Thoracic aorta (tissue), 2 donors: ENCODE measurements at places on chromosomes 16 and 17. TPM values are rescaled to one million over a fixed set of nuclear protein-coding genes. Genes with fewer than 3 reads are reported as not detected.
A peak's percentile ranks its signal among the peaks of the same experiment; 100 is the strongest.

TPPP3 gene
- total RNA-seq = 34.9 TPM

CEP295NL gene
- 6.8 TPM for total RNA-seq

PHKB gene
- total RNA-seq = 75.7 TPM

RAI1 gene
- 21.0 TPM for total RNA-seq

MYH8 gene
- not detected for total RNA-seq

ATAD5 gene
- 0.81 TPM for total RNA-seq

WDR81 gene
- total RNA-seq = 41.8 TPM

PRKCB gene
- 3.4 TPM for total RNA-seq

CCL17 gene
- not detected for total RNA-seq

CYB5B gene
- 12.0 TPM for total RNA-seq

ADAD2 gene
- total RNA-seq = not detected

TOX3 gene
- total RNA-seq = not detected

DNA sequence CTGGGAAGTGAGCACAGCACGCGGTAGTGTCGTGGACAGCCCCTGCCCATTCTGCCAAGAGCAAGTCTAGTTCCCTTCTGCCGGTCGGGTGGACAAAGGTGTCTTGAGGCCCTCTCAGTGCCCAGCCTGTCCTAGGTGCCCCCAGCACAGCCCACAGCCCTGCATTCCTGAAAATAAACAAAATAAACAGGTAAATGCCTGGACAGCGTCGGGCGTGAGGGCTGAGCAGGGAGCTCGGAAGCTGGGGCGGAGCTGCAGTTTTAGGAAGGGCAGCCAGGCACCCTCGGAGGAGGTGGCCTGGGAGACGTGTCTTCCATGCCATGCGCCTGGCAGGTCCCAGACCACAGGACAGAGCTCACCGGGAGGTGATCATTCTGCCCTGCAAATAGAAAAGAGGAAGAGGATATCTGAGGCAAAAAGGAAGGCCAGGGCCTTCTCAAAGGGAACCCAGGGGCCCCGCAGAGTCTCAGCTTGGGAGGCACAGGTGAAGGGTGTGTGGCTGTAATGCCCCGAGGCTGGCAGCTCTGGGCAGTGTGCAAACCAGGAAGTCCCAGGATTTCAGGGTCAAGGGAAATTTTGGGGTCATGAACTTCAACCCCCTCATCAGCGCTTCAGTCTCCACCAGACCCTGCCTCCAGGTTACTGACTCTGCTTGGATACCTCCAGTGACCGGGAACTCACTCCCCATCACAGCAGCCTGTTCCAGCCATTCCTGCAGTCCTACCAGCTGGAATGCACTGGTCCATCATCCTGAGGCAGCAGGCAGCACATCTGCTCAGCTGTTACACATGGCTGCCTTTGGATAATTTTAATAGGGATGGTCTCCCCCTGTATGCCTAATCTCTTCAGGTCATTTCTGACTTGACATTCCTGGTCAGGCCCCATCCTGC lies 1.7 kb downstream of the ZNF469 start:
- DNase-seq = no peak

- DNase-seq = no peak
These were observed 45.2 kb downstream of the RNF112 start for GRCh38 chr17:19456016-19456927.

- no peak for DNase-seq
These were observed 366.2 kb upstream of the MON1B start for GRCh38 chr16:76824791-76825190.

- DNase-seq = no peak
These were observed 17.7 kb downstream of the NCBP3 start for GRCh38 chr17:3828151-3828851.

- DNase-seq = no peak
These were observed 3.6 kb downstream of the ARL6IP1 start for GRCh38 chr16:18797746-18798145.

GRCh38 chr17:77528516-77529327 lies 388.0 kb downstream of the SEC14L1 start:
- DNase-seq = no peak

GRCh38 chr17:63984236-63984635 lies 11.5 kb upstream of the SCN4A start:
- no peak for DNase-seq

- DNase-seq = no peak
These were observed 618 bp downstream of the CCDC78 start for GRCh38 chr16:725463-726187.

DNA sequence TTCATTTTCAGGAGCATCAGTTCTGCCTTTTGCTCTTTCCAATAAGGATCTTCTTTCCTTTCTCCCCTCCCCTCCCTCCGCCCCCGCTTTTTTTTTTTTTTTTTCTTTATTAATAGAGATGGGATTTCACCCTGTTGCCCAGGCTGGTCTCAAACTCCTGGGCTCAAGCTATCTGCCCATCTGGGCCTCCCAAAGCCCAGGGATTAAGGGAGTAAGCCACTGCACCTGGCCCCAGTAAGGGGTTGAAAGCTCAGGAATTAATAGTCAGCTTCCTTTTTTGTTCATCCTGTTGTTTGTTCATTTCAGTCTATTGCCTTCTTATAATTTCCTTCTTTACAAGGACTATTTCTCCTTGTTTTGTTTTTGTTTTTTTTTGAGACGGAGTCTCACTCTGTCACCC lies 7.9 kb upstream of the C17orf58 start:
- DNase-seq = no peak

DNA sequence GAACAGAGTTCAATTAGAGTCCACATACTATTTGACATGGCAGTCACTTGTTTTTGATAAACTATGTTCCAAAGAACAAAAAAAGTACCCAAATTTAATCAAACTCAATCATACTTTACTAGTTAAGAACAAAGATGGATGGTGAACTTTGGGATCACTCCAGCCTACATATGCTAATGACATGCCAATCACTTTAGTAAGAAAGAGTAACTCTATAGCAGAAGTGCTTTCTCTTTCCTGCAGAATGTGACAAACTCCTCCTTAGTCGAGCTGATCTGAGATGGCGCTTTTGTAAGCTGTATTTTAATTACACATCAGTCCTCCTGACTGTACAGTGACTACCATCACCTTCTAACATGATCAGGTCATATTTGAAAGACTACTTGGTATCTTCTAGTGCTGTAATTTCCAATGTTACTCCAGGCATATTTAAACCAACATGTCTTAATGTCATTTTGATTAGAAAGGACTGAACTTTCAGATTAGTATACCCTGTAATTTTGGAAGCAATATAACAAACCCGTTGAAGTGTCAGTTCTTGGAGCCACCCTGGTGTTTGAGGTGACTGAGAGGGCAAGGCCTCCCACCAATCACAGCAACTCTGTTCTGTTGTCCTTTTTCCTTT lies 4.1 kb downstream of the NETO2 start:
- DNase-seq = no peak

GRCh38 chr16:10589109-10589508 lies 8.7 kb upstream of the EMP2 start:
- no peak for DNase-seq

DNA sequence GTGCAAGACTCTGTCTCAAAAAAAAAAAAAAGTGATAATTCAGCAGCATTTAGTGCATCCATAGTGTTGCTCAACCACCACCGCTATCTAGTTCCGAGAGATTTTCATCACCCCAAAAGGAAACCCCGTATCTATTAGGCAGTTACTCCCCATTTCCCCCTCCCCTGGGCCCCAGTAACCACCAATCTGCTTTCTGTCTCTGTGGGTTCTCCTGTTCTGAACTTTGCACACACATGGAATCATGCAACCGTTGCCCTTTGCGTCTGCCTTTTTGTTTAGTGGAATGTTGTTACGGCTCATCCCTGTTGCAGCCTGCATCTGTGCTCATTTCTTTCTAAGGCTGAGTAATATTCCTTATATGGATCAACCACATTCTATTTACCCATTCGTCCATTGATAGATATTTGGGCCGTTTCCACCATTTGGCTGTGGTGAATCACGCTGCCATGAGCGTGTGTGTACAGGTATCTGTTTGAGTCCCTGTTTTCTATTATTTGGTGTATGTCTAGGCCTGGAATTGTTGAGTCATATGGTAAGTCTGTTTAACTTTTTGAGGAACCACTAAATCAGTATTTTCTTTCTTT lies 8.7 kb upstream of the SYNGR2 start:
- no peak for DNase-seq

- DNase-seq = no peak
These were observed 7.3 kb downstream of the MTMR4 start for GRCh38 chr17:58507123-58507634.

- DNase-seq = no peak
These were observed 80.8 kb downstream of the OMG start for GRCh38 chr17:31216031-31216751.

DNA sequence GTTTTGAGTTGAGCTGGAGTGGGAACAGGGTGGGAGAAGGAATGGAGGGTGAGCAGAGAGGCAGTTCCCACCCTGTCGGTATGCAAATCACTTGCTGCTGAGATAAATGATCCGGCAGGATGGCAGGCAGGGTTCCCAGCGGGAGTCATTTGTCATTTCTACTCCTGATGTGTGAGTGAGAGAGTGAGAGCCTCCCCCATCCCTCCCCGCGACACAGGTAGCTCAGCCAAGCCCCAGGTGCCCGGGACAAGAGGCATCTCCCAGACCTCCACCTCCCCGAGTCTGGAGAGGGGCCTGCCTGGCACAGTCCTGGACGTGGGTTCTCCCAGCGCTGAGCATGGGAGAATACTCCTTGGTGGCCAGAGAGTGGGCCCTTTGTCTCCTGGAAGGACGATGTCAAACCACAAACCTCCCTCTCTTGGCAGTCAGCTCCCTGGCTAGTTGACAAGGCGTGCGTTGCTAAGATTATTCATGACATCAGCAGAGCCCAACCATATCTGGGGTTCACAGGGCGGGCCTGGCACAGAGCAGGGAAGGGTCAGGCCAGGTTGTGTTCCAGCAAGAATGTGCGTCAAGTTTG lies 33.7 kb upstream of the TNRC6C start:
- no peak for DNase-seq

DNA sequence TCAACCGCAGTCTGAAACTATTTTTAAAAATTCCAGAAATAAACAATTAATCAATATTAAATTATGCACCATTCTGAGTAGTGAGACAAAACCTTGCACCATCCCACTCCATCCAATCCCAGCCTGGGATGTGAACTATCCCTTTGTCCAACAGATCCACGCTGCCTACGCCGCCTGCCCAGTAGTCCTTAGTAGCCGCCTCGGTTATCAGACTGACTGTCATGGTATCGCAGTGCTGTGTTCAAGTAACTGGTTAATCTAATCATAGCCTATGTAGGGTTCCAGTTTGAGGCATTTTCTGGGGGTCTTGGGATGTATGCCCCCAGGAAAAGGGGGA lies 437.7 kb downstream of the HS3ST3B1 start:
- no peak for DNase-seq

DNA sequence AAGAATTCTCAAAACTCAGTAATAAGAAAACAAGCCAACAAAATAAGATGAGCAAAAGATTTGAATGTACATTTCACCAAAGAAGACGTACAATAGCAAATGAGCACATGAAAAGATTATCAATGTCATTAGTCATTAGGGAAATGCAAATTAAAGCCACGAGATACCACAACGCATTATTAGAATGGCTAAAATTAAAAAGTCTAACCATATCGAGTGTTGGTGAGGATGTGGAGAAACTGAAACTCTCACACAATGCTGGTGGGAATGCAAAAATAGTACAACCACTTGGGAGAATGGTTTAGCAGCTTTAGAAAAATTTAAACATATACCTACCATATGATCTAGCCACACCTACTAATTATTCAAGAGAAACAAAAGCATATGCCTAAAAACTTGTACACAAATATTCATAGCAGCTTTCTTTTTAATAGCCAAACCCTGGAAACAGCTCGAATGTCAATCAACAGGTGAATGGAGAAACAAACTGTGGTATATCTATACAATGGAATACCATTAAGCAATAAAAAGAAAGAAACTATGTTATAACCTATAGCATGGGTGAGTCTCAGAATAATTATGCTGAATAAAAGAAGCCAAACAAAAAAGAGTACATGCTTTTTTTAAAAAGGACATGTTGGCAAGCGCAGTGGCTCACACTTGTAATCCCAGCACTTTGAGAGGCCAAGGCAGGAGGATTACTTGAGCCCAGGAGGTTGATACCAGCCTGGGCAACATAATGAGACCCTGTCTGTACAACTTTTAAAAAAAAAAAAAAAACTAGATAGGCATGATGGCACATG lies 103.6 kb downstream of the LITAF start:
- DNase-seq = no peak

DNA sequence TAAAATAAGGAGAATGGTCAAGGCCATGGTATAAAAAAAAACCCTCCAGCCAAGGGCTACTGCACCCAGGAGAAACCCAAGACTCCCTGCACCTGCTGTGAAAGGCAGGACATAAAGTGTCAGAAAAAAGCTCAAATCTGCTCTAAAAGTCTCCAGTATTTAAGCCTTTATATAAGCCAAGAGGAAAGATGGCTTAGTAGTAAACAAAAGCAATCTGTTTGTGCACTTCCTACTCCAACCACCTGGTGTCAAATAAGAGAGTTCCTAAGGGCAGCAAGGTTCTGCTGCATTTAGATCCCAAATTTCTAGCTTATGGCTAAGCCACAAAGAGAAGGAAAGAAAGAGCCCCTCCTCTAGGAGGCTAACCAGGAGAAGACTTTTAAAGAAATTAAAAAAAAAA lies 20.6 kb downstream of the ACSM1 start:
- DNase-seq = no peak

- no peak for DNase-seq
These were observed 75.5 kb upstream of the IRX6 start for GRCh38 chr16:55248494-55248893.

DNA sequence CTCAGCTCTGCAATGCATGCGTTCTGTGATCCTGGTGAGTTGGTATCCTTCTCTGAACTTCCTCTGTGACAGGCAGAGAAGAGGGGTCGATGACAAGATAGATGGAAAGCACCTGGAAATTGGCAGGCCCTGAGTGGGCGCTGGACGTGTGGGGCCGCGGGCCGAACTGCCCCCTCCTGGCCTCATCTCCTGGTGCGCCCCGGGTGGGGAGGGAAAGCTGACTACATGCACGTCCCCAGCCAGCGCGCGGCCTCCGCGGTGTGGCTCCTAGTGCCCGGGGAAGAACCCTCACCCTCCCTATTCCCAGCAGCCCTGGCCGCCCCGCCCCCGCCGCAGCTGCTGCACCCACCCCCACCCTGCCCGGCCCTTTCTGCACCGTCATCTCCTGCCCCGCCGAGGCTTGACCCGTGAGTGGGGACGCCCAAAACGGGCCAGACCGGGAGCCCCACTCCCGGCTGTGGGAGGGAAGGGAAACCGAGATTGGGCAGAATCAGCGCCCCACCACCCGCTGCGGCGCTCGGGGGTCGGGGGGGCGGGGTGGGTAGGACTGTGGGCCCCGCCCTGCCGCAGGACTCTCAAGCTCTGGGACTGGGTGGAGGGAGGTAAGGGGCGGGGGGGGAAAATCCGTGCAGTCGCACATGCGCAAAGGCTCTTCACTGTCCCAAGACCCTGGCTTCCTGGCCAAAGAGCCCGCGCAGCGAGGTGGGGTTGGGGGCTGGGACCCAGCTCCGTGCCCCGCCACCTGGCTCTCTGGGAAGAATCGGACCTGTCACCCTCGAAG lies at the start of gene NOL3:
Gene NOL3, plus strand, starts transcription at position 371 of the 781 bp plus-strand sequence.
- DNase-seq = peak; percentile 73
